ENCODE measurements at places on chromosomes 13 and 19.

GRCh38 chr13:112891477-112892401 lies 77.3 kb upstream of the MCF2L start:
- no peak for DNase-seq

GRCh38 chr19:19452243-19453124 lies 47.0 kb downstream of the GATAD2A start:
- no peak for DNase-seq

- no peak for DNase-seq
Measured at GRCh38 chr19:10643968-10644259, 10.2 kb upstream of the ILF3 start.

GRCh38 chr19:35491836-35492360 lies 1.6 kb upstream of the KRTDAP start:
- no peak for DNase-seq

DNA sequence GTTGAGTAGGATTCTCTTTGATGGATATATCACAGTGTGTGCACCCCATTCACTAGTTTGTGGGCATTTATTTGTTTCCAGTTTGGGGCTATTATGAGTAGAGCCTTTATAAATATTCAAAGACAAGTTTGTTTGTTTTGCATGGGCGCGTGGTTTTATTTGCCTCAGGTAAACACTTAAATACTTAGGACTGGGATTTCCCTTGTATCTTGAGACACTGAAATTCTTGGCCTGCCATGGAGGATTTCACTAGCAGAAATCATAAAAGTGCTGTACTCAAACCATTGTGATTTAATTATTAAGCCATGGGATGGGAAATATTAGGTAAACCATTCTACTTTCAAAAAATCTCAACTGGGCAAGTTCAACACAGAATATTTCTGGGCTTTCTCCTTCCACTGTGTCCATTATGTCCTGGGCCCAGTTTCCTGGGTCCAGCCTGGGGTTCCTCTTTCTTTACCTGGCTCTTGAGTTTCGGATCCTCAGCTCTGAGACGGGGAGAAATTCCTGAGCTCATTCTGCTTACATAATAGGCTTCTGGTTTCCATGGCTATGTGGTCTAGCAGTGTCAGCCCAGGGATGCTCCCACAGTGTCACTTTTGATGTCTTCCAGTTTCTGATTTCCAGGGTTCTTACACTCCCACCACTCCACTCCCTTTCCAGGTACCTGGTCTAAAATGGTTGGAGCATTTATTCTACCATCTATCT lies 14.4 kb downstream of the MYO16 start:
- no peak for DNase-seq

- DNase-seq, result no peak
Measured at GRCh38 chr19:8321986-8322637, 816 bp downstream of the RPS28 start.

DNA sequence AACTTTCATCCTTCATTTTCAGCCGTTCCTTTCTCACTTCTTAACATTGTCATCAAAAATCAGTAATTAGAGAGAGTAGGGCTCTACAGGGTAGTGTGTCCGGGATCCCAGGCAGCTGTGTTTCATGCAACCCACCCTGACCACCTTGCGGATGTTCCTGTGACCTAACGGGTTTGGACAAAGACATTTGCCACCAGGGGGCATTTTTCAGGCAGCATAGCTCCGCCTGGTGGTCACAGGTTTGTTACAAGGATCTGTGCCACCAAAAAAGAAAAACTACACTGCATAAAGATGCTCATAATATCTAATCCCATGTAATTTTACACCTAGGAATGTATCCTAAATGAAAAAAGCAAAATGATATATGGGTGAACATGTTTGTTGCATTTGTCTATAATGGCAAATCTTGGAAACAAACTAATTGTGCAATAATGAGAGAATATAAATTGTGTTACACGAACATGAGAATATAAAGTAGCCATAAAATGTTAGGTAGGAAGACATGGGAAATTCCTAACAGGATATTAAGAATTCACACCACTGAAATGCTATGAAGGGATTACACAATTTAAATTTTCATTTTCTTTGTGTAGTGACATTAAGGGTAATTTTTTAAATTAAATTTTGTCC lies 123.0 kb downstream of the SLC7A1 start:
- peak; percentile 33 for DNase-seq

DNA sequence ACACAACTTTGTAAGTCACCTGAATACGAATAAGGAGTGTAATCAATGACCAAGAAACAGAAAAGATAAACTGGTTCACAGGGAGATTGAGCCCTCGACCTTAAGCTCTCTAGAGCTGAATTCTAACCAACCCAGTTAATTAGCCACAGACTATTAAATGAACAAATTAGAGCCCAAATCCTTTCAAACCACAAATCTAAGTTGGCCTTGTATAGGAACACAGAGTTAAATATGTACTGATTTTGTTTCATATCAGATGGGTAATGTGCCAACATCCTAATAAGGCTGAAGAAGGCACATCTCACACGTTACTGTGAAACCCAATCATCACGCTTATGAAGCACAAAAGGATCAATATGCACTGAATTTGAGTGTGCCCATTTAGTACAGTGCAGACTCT lies 156.1 kb downstream of the LHFPL6 start:
- no peak for DNase-seq

DNA sequence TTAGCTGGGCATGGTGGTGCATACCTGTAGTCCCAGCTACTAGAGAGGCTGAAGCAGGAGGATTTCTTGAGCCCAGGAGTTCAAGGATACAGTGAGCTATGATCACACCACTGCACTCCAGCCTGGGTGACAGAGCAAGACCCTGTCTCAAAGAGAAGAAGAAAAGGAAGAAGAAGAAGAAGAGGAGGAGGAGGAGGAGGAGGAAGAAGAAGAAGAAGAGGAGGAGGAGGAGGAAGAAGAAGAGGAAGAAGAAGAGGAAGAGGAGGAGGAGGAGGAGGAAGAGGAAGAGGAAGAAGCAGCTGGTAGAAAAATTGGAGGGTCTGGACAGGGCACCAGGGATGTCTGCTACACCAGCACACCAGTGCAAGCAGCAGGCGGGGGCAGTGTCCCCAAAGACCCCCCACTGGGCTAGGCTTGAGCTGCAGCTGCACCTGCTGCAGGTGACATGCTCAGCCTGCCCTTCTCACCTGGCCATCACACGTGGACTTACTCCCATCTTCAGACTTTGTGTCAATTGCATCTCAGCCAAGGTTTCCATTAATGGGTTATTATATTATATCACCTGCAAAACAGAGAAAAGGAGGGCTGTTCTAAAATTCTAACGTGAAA lies 180.9 kb upstream of the ZNF507 start:
- DNase-seq, result no peak

All from cerebellar cortex (tissue), 1 donor.